Iris pigment epithelial cell (primary cell): ENCODE measurements at places on chromosomes 6 and 20.

- no peak for DNase-seq
Observed at GRCh38 chr20:18324596-18325089, 36.3 kb downstream of the ZNF133 start.

DNA sequence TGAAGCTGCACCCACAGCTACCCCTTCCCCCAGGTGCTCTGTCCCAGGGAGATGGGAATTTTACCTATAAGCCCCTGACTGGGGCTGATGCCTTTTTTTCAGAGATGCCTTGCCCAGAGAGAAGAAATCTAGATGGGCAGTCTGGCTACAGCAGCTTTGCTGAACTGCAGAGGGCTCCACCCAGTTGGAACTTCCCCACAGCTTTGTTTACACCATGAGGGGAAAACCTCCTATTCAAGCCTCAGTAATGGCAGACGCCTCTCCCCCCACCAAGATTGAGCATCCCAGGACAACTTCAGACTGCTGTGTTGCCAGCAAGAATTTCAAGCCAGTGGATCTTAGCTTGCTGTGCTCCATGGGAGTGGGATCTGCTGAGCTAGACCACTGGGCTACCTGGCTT lies 122.6 kb upstream of the MOCS1 start:
- DNase-seq: no peak

DNA sequence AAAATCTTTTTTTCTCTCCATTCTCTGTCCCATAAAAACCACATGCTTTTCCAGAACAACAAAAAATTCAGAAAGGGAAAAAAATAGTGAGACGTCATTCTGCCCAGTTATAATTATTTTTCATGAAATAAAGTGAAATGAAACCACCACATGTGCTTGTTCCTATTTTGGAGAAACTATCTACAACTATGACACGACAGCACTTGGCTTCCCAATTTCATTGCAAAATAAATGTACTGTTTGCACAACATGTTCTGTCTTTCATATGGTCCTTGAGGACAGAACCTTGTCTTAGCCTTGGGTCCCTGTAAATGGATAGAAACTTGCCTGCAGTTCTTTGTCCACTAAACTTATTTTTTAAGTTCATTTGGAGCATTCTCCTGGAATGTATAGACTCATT lies 5.6 kb upstream of the MAN1A1 start:
- no peak for DNase-seq

GRCh38 chr6:30876039-30876730 lies 8.1 kb upstream of the DDR1 start:
- peak; percentile 93 for DNase-seq

GRCh38 chr6:56364827-56365339 lies 117.5 kb upstream of the COL21A1 start:
- DNase-seq: peak; percentile 77

GRCh38 chr6:26329763-26330511 lies 35.1 kb upstream of the BTN3A2 start:
- DNase-seq: peak; percentile 64

DNA sequence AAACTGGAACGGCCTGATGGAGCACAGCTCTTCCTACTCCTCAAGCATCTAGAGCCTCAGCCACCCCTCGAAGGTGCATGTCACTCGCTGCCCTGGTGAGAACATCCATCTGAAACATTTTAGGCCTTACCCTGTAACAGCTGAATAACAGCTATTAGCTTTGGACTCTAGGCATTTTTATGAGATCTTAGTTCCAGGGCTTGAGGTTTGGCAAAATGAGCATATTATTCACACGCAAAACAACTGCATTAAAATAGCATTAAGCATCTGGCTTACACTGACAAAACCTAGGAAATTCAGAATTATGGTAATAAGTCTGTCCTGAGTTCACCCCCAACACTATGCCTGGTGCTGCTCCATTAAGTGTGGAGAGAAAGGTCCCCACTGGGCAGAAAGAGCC lies 56.1 kb downstream of the ADAT2 start:
- DNase-seq: no peak

- no peak for DNase-seq
Observed at GRCh38 chr6:13404892-13405254, 76.5 kb upstream of the TBC1D7 start.

DNA sequence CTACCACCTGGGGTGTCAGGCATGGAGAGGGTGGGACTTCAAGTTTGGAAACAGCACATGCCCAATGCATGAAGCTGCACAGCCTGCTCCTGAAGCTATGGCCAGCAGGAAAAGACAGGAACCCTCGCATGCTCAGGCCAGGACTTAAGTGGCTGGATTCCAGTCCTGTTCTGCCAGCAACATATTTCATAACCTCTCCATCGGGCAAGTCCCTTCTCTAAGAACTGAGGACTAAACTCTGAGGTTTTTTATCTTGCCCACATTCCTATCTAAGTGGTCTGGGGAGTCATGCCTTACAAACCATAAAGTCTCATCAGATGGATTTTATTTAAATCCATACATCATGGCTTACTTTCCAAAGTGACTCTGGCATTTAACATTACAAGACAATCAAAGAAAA lies 27.5 kb upstream of the AGPAT4 start:
- peak; percentile 89 for DNase-seq

DNA sequence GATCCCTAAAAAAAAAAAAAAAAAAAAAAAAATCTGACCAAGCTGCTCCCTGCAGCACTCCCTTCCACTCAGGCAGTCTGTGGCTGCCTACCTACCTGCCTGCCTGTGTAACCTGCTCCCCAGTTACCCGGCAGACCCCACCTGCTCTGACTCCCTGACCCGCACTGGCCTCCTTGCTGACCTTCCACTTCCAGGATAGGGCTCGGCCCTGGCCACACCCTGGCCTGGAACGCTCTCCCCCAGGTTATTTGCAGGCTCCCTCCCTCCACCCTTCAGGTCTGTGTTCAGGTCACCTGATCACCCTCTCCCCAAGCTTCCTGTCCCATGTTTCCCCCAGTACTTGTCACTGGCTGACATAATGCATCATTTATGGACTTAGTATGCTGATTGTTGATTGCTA lies 134.3 kb downstream of the SLC23A2 start:
- DNase-seq: no peak

DNA sequence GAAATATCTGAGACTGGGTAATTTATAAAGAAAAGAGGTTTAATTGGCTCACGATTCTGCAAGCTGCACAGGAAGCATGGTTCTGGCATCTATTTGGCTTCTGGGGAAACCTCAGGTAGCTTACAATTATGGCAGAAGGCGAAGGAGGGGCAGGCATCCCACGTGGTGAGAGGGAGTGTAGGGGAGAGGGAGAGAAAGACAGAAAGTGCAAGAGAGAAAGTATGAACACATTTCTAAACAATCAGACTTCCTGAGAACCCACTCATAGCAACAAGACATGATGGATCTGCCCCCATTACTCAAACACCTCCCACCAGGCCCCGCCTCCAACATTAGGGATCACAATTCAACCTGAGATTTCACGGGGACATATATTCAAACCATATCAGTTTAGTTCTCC lies 107.4 kb downstream of the PERP start:
- DNase-seq: no peak

DNA sequence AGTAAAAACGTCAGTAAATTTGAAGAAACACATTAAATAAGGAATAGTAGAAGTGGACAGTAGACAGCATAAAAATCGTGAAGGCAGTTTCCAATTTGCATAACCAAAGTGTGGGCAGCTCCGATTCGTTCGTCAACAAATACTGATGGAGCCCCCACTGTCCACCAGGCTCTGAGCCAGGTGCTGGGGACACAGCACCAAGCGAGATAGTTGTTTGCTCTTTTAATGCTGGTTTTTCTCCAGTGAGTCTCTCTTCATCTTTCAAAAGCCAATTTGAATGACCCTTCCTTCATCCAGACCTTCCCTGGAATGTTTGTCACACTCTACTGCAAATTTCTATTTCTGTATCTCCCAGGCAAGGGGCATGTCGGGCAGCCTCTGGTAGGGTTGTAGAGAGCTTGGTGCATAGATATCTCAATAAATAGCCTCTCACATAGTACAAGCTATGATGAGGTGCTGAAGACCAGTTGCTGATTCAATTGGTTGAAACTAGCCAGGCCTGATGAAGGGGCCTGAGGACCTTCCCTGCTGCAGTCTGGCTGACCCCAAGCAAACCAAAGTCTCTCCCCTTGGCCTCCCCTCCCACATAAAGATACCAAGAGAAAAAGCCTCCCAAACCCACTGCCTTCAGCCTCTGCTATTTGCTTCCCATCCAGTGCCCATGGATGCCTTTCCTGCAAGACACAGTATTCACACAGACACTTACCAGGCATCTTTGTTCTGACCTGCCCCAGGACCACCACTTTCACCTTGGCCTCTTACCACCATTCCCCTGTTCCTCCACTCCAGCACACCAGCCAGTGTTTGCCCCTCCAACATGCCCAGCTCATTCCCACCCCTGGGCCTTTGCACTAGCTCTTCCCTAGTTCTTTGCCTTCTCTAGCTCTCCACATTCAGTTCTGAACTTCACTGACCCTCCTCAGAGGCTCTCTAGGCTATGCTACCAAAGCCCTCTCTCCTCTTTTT lies 125.2 kb downstream of the CEBPB start:
- DNase-seq: no peak
